ENCODE measurements at places on chromosomes 4 and X.

- DNase-seq, result no peak
These were observed 50.0 kb downstream of the LGI2 start for GRCh38 chr4:24980740-24981139.

DNA sequence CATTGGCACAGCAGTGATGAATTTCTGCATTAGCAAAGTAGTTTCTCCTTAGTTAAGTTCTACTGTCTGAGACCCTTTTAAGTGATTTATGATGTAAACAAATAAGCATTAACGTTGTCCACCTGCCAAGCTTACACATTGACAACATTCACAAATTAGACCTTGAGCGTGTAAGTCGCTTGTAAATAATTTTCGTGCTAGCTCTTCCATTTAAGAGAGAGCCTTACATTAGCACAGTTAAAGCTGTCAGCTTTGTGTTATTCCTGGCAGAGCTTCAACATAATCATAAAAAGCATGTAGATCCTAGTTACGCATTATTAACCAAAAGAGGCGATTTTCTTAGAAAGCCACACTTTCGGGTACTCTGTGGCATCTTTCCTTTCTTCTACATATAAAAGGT is 127.7 kb downstream of the DCTD start:
- no peak for DNase-seq

- no peak for DNase-seq
These were observed 8.2 kb upstream of the TEX11 start for GRCh38 chrX:70916754-70917153.

- DNase-seq, result peak; percentile 92
These were observed 756.5 kb upstream of the AGA start for GRCh38 chr4:178198691-178199090.

DNA sequence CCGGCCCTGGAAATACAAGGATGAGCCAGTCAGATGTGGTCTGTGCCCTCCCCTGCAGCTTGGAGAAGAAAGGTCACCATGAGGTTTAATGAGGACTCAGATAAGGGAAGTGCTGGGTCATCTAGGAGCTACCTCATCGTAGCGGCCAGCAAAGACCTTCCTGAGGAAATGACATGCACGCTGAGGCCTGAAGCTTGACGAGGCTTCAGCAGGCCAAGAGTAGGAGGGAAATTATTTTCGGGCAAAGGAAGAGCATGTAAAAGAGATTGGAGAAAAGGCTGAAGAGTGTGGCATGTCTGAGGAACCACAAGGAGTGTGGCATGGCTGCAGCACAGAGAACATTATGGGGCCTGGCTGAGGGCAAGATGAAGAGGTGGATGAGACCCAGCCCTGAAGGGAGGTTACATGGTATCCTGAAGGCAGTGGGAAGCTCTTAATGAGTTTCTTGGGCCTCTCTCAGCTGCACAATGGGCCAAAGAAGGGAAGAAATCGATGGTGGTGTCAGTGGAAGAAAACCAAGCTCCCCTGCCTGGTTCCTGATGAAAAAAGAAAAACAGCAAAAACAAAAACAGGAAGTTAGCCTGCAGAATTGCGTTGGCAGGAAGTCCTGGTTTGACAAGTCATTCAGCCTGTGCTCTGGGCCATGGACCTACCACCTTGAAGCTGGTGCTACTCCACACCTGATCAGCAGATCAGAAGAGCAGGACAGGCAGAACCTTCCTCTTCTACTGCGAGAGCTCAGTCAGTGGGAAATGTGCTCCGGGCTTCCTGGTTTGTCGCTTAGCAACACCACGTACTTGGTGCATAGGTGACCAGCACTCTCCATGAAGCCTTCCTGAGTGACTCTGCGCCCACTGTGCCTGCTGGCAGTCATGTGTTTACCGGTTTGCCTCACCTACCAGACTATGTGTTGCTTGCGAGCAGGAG is 134.5 kb upstream of the KLF3 start:
- no peak for DNase-seq

DNA sequence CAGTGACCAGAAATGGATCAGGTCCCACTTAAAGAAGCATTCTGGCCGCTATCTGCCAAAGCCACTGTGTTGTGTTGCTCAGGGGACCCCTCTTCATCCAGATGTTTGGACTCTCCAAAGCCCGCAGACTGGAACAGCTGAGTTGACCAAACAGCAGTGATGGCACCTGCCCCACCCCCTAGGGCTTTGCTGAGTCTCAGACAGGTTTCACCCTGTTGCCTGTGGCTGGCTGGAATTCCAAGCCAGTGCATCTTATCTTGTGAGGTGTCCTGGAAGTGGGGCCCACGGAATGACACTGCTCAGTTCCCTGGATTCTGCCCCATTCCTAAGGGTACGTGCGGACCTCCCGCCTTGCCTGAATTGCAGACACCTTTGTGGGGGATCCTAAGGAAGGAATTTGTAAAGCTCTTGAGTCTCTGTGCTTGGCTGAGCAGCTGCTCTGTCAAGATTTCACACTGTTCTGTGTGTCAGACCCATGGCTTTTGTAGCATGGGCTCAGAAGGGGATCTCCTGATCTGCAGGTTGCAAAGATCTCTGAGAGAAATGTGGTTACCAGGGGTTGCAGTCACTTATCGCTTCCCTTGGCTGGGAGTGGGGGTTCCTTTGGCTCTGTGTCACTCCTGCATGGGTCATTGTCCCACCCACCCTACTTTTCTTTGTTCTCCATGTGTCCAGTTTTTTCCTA is 1707.9 kb upstream of the PCDH10 start:
- no peak for DNase-seq

Data from fibroblast of skin of back (primary cell).